ENCODE measurements at places on chromosomes 5 and 9. TPM values are rescaled to one million over a fixed set of nuclear protein-coding genes. Genes with fewer than 3 reads are reported as not detected.

ZSWIM6 gene
- total RNA-seq, result 33.9 TPM

CXCL14 gene
- total RNA-seq, result 51.6 TPM

GFI1B gene
- not detected for total RNA-seq

LRRC8A gene
- total RNA-seq, result 34.6 TPM

LHX2 gene
- not detected for total RNA-seq

SUSD1 gene
- 25.8 TPM for total RNA-seq
